ENCODE measurements at places on chromosomes 4 and X.

DNA sequence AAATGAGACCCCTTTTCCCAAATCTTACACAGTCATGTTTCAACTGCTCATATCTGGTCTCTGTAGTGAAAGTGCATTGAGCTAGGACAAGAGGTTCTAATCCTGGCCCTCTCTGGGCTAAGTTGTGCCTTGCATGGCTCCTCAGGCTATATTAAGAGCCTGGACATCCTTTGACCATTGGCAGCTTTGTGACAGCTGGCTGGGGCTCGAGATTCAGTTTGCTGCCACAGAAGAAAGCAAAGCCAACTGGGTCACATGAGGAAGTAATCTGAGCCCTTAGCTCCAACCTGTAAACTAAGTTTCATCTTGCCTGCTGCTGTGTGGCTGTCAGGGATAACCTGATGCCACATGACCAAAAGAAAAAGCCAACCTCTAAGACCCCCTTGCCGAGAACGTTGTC lies 51.8 kb upstream of the JADE1 start:
- no peak overlapping the region for H3K4me3 ChIP-seq
- no peaks in the 10 kb centered on the region for H3K27me3 ChIP-seq
- H3K27ac ChIP-seq = no peak overlapping the region
- no peaks in the 10 kb centered on the region for H3K36me3 ChIP-seq
- no peak for DNase-seq
- no peaks in the 10 kb centered on the region for H3K4me1 ChIP-seq

DNA sequence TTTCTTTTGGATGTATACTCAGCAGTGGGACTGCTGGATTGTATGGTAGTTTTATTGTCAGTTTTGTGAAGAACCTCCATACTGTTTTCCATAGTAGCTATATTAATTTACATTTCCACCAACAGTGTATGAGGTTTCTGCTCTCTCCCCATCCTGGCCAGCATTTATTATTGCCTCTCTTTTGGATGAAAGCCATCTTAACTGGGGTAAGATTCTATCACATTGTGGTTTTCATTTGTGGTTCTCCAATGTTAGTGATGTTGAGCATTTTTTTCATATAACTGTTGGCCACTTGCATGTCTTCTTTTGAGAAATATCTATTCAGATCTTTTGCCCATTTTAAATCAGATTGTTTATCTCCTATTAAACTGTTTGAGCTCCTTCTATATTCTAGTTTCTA lies 27.6 kb downstream of the QRFPR start:
- H3K27me3 ChIP-seq = peaks cover 55% of the 10 kb centered on the region
- H3K4me1 ChIP-seq = no peaks in the 10 kb centered on the region

DNA sequence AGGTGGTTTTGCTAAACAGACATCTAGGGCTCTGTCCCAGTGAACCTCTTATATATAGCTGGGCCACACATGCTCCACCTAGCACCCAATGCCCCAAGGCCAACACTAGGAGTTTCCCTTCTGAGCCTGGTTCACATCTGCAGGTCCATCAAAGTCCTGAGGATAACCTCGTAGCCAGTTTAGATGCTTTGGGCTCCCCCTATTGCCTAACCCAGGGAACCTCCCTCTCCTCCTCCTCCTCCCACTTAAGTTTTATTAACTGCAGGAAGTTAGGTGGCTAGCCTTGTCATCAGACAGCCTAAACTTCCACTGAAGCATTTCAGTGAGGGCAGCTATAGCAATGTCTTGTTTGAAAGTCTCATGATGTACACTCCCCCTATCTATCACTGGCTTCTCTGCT lies 88.0 kb downstream of the GUCY2F start:
- no peaks in the 10 kb centered on the region for H3K36me3 ChIP-seq
- no peak overlapping the region for H3K27ac ChIP-seq
- peaks cover 8% of the 10 kb centered on the region for H3K27me3 ChIP-seq
- H3K4me1 ChIP-seq = no peaks in the 10 kb centered on the region

- H3K27me3 ChIP-seq = no peaks in the 10 kb centered on the region
- peak overlapping the region; percentile 52 for H3K4me3 ChIP-seq
- peaks cover 7% of the 10 kb centered on the region for H3K4me1 ChIP-seq
- H3K27ac ChIP-seq = peak overlapping the region; percentile 15
- peaks cover 23% of the 10 kb centered on the region for H3K36me3 ChIP-seq
- peak; percentile 54 for DNase-seq
These were observed 102.0 kb downstream of the PTTG2 start for GRCh38 chr4:38062088-38062775.

- no peaks in the 10 kb centered on the region for H3K4me1 ChIP-seq
- peaks cover 9% of the 10 kb centered on the region for H3K27me3 ChIP-seq
- no peaks in the 10 kb centered on the region for H3K36me3 ChIP-seq
These were observed 31.6 kb downstream of the TIGD2 start for GRCh38 chr4:89142691-89143669.

GRCh38 chrX:72392816-72393800 lies 87.4 kb upstream of the CITED1 start:
- H3K27me3 ChIP-seq = no peaks in the 10 kb centered on the region
- H3K36me3 ChIP-seq = no peaks in the 10 kb centered on the region
- DNase-seq = no peak

DNA sequence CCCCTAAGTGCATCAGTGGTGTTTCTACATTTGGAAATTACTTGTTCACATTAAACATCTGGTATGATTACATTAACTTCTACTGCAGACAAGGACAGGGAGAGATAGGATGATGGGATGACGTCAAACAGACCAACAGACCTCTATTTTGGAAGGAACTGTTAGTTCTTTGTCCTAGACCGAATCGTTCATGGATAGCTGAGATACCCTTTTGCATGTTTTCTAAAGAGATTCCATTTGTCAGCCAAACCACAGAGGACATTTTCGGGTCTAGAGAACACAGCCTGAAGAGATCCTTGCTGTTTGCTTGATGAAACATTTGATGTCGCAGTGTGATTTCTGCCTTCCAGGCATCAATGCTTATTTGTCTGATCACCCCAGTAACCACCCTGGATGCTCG lies 27.7 kb downstream of the CHST7 start:
- no peak overlapping the region for H3K4me3 ChIP-seq
- H3K27ac ChIP-seq = no peak overlapping the region
- no peaks in the 10 kb centered on the region for H3K27me3 ChIP-seq
- DNase-seq = no peak
- no peaks in the 10 kb centered on the region for H3K4me1 ChIP-seq

DNA sequence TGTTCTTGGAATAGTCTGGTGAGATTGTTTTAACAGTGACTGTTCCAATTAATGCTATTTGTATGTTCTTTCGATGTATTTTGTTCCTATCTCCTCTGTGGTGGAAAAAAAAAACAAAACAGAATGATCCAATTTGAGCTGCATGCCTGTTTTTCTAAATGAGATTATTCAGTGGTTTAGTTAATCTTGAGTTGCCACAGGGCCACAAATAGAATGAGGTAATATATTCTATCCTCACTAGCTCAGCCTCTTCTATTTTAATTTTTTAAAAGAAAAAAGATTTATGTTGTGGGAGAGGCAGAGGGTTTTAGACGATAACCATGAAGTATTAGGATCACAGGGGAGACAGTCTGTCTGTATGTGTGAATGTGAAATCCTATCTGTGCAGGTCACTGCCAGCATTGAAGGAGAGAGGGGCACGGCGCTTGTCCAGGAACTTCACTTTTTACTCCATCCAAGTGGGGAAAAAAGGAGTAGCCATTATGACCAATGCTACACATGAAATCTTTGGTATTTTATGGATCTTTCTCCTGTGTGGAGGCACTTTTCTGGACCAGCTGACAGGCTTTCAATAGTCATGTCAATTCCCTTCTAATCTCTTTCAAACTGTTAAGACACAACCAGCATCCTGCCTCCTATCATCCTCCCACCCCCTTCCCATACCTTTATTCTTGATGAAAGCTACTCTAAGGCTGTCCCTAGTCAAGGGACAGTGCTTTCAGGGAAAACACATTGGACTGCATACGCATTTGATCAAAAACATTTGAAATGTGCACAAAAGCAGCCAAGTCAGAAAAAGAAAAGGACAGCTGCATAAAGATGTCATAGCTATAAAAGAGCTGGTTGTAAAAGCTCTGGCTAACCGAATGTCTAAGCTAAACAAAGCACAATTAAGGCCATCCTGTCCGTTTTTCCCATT lies 1063.8 kb upstream of the INTU start:
- no peaks in the 10 kb centered on the region for H3K36me3 ChIP-seq
- H3K4me1 ChIP-seq = no peaks in the 10 kb centered on the region
- DNase-seq = no peak
- H3K4me3 ChIP-seq = no peak overlapping the region
- H3K27ac ChIP-seq = no peak overlapping the region

DNA sequence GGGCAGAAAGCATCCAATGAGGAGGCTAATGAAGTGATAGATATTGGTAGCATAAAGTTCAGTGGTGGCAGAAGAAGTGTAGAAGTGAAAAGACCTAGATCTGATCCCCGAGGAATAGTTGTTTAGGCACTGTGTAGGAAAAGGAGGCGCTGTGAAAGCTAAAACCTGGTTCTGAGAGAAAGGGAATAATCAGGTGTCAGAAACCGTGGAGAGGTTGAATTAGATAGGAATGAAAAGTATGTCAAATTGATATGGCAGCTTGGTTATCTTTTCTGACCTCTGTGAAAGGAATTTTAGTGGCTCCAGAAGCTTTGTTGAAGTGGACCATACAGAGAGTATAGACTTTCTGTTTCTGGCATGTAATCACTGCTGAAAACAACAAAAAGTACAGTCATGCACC lies 30.8 kb upstream of the CCDC160 start:
- no peak overlapping the region for H3K4me3 ChIP-seq
- no peaks in the 10 kb centered on the region for H3K36me3 ChIP-seq
- no peaks in the 10 kb centered on the region for H3K27me3 ChIP-seq

- no peaks in the 10 kb centered on the region for H3K4me1 ChIP-seq
- no peaks in the 10 kb centered on the region for H3K36me3 ChIP-seq
- no peak overlapping the region for H3K27ac ChIP-seq
- H3K27me3 ChIP-seq = no peaks in the 10 kb centered on the region
These were observed 391.8 kb upstream of the CPXCR1 start for GRCh38 chrX:88355252-88355651.

- H3K27ac ChIP-seq = no peak overlapping the region
- no peaks in the 10 kb centered on the region for H3K4me1 ChIP-seq
- H3K4me3 ChIP-seq = no peak overlapping the region
- peaks cover 3% of the 10 kb centered on the region for H3K36me3 ChIP-seq
- DNase-seq = no peak
- H3K27me3 ChIP-seq = peaks cover 77% of the 10 kb centered on the region
These were observed 77.8 kb downstream of the SORCS2 start for GRCh38 chr4:7270121-7270520.

DNA sequence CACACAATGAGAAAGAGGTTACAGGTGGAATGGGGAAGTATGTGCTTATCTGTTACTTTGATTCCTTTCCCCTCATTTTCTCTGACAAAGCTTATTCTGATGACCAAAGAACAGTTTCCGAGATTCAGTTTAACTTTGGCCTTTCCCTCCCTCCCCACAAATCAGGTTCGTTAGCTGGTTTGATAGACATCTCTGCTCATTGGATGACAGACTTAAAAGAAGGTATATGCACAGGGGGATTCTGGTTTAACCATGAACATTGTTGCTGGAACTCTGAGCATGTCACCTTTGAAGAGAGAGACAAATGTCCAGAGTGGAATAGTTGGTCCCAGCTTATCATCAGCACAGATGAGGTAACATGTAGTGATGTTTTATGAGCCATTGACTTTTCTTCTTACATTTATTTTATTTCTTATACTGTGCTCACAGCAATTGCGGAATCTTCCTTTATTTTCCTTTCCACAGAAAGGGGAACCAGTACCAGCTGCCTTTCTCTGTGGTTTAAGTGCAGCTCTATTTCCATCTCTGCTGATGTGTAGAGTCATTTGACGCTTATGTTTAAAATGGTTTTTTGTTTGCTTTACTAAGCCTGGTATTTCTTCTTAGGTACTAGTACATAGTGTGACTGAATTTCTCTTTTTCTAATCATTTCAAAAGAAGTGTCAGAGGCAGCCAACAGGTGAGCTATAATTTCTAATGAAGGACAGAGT lies 125.0 kb downstream of the AKAP4 start:
- H3K4me1 ChIP-seq = no peaks in the 10 kb centered on the region
- no peak overlapping the region for H3K4me3 ChIP-seq
- DNase-seq = no peak
- H3K27ac ChIP-seq = no peak overlapping the region

- H3K27me3 ChIP-seq = no peaks in the 10 kb centered on the region
- no peak for DNase-seq
- H3K4me3 ChIP-seq = no peak overlapping the region
- no peak overlapping the region for H3K27ac ChIP-seq
- H3K36me3 ChIP-seq = no peaks in the 10 kb centered on the region
These were observed 85.9 kb downstream of the GATB start for GRCh38 chr4:151674804-151675391.

- H3K4me3 ChIP-seq = no peak overlapping the region
- DNase-seq = no peak
- H3K36me3 ChIP-seq = peaks cover 40% of the 10 kb centered on the region
- H3K27me3 ChIP-seq = no peaks in the 10 kb centered on the region
These were observed 40.0 kb downstream of the MOSPD2 start for GRCh38 chrX:14913241-14913640.

DNA sequence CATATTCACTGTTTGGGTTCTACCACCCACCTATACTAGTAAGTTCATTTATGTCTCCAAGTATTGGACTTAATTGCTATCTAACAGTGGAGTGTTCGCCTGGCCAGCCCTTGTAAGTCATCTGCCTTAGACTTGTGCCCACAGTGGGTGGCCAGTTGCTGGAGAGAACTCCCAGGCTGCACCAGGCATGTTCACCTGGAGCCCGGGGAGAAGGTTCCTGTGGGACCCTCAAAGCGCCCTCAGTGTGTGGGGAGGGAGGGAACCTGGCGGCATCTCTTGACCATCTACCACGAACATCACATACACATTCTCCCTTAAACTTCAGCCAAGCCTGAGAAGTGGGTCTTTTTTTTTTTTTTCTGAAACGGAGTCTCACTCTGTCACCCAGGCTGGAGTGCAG lies 138.1 kb downstream of the CPZ start:
- H3K27me3 ChIP-seq = no peaks in the 10 kb centered on the region
- no peak overlapping the region for H3K4me3 ChIP-seq
- DNase-seq = no peak
- no peak overlapping the region for H3K27ac ChIP-seq

DNA sequence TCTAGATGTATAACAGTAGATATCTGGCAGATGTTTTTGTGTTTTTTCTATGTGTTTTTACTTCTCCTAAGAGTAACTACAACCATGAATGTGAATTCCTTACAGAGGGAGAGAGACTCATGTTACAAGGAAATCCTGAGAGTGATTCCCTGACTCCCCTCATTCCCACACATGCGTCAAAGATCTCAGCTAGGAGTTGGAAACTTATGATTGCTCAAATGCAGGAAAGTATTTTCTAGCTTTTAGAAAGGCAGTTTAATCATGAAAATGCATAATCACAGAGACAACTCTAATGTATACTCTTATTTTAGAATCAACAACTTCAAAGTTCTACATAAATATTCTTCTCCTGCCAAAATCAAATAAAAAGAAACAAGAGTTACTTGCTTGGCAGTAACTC lies 121.8 kb downstream of the PDE5A start:
- H3K4me1 ChIP-seq = no peaks in the 10 kb centered on the region
- peaks cover 5% of the 10 kb centered on the region for H3K36me3 ChIP-seq
- H3K4me3 ChIP-seq = no peak overlapping the region
- H3K27me3 ChIP-seq = no peaks in the 10 kb centered on the region
- no peak overlapping the region for H3K27ac ChIP-seq

Measured in effector memory CD8-positive, alpha-beta T cell (primary cell).